ENCODE measurements at places on chromosomes 5 and 9.
A peak's percentile ranks its signal among the peaks of the same experiment; 100 is the strongest.

DNA sequence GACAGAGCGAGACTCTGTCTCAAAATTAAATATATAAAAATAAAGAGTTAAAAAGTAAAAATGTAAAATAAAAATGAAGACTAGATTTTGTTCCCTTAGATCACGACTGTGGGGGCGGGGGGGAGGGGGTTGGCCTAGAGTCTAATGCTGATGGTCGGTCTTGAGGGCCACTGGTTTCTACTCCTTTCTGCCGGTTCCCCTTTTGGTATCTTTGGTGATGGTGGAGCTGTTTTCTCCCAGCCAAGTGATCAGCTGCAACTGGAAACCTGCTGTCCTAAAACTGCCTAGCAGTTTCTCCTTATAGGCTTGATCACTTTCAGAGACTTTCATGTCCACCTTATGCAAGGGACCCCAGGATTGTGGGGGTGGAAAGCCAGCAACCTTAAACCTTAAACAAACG is 1.1 kb downstream of the SRD5A1 start:
- DNase-seq = no peak

GRCh38 chr9:6673326-6674025 is 27.9 kb upstream of the GLDC start:
- DNase-seq = no peak

GRCh38 chr9:72863456-72864094 is 89.3 kb downstream of the ALDH1A1 start:
- DNase-seq = no peak

DNA sequence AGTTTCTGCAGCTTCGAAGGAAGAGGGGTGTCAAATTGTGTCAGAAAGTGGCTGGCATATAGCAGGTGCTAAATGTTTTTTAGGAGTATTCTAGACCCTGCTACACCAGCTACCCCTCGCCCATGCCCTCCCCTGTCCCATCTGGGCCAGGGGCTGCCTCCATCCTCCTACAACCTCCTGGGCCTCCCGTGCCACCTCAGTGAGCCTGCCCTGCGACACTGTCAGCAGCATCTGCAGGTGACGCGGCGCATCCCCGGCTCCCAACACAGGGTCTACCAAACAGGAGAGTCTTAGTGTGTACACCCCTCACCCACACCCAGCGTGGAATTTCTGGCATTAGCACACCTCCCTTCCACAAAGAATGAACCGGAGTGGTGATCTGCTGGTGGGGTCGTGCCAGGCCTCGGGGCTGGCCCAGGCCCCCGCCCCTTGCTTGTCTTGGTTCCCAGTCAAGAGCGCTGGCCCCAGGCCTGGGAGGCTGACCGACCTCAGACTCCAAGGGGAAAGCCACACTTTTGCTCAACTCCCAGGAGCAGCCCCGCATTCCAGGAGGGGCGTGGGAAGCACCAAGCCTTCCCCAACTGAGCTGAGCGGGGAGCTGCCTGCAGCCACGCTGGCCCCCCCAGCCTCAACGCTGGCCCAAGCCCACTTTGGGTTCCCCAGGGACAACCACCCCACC is 55.2 kb downstream of the NEURL1B start:
- no peak for DNase-seq

DNA sequence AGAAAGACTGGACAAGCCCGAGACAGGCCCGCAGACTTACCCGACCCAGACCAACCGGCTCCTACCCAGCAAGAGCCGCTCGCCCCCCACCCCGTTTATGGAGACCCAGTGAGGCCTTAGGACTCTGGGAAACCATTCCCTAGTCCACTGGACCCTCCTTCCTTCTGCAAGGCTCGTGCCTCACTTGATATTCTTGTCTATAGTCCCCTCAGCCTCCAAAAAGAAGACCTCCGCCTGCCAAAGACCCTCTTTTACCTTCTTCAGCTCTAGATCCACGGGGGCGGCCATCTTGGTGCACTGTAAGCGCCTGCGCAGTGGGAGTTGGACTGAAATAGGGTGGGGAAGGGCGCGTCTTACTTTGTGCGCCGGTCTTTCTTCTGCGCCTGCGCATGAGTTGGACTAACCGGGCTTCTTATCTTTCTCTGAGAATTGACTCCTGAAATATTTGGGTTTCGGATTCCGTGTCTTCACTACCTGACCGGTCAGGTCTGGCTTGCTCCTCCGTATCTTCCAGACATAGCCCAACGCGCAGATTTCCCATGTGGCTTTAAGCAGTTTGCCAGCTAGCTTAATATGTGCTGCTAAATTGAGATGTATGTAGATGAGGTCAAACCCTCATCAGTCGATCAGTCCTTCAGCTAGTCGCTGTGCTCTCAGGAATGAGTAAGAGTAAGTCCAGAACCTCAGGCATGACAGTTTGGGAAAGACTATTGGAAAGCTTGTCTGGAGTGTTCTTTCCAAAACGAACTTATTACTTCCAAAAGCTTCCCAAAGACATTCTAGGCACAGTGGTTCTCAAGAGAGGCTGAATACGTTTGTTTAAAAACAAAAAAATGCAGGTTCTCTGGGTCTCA is at the start of gene PFDN1:
Gene PFDN1 (minus strand): TSS at position 316 of the 854 bp plus-strand sequence. CDS start 28 bp downstream, at position 288.
- peak; percentile 96 for DNase-seq

DNA sequence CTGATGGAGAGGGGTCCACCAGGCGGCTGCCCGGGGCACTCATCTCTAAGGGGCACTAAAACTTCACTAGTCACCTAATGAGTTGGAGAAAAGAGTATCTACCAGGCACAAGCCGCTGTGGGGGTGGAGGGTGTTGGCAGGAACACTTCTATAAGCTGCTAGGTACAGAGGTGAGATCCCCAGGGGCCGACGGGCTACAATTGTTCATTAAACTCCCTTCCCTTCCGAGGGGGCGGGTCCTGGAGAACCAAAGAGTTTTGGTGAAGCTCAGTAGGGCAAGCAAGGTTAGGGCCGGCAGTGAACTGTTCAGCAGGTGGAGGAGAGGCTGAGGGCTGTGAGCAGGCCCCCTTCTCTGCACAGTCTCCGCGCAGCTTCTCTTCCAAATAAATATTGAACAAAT is 78.7 kb upstream of the ARAP3 start:
- no peak for DNase-seq

- peak; percentile 67 for DNase-seq
These were observed 984 bp downstream of the STXBP1 start for GRCh38 chr9:127612939-127613582.

- no peak for DNase-seq
These were observed 7.0 kb downstream of the NOTCH1 start for GRCh38 chr9:136538599-136539426.

GRCh38 chr9:16571127-16571802 is 299.2 kb downstream of the BNC2 start:
- no peak for DNase-seq

GRCh38 chr9:135288054-135288453 is 191.5 kb upstream of the PPP1R26 start:
- DNase-seq = no peak

DNA sequence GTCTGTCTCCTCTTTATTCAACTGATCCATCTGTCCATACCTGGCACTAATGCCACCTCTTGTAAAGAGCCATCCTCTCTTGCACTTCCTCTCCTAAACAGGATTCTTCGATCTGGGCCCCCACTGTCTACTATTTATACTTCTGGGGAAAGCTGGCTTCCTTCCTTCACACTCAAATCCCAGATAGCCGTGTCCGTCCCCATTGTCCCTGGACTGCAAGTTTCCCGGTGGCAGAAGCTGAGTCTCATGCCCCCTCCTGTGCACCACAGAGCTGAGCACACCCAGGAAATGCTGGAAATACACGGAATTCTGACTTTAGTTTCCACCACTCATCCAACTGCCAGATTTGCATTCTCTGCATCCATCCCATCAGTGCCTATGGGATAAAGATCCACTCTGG is 84.0 kb downstream of the MARCHF11 start:
- DNase-seq = no peak

DNA sequence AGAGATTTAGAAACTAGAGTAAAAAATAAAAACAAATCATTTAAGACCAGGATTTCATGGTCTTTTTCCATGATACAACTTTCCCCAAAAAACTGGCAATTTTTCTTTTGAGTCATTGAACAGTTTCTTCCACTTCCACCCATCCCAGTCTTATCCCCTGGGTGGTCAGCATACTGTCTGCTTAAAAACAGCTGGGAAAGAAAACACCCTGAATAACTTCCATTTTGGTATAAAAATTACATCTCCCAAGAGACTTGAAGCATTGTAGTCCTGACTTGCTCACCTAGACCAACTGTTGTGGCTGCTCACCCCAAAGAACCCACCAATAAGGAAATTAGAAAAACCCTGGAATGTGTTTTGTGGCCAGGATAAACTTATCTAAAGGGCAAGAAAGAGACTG is 731.3 kb downstream of the NR2F1-AS1 start:
- DNase-seq = no peak

DNA sequence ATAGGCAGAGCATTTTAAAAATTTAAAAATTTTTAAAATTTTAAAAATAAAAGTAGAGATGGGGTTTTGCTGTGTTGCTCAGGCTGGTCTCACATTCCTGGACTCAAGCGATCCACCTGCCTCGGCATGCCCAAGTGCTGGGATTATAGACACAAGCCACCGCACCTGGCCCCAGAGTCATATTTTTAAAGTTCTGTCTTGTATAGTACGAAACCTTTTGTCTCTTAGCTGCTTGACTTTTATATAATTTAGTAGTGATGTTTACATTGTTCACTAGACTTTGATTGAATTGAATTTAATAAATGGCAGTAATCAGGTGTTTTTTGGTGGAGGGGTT is 31.0 kb downstream of the LRRTM2 start:
- no peak for DNase-seq

DNA sequence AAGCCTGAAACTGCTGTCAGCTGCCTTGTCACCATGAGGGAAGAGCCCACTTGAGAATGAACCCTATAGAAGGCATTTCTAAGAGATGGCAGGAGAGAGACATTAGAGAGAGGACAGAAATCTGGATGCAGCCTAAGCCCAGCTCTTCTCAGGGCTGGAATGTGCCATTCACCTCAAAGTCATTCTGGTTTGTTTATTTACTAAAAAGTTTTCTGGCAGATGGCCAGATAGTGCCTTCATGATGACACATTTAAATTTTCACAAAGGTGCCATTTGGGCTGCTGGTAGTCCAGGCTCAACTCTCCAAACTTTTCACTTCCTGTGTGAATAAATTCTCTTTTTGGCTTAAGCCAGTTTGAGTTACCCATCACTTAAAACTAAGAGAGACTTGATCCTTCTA is 144.6 kb upstream of the ZNF366 start:
- DNase-seq = no peak

DNA sequence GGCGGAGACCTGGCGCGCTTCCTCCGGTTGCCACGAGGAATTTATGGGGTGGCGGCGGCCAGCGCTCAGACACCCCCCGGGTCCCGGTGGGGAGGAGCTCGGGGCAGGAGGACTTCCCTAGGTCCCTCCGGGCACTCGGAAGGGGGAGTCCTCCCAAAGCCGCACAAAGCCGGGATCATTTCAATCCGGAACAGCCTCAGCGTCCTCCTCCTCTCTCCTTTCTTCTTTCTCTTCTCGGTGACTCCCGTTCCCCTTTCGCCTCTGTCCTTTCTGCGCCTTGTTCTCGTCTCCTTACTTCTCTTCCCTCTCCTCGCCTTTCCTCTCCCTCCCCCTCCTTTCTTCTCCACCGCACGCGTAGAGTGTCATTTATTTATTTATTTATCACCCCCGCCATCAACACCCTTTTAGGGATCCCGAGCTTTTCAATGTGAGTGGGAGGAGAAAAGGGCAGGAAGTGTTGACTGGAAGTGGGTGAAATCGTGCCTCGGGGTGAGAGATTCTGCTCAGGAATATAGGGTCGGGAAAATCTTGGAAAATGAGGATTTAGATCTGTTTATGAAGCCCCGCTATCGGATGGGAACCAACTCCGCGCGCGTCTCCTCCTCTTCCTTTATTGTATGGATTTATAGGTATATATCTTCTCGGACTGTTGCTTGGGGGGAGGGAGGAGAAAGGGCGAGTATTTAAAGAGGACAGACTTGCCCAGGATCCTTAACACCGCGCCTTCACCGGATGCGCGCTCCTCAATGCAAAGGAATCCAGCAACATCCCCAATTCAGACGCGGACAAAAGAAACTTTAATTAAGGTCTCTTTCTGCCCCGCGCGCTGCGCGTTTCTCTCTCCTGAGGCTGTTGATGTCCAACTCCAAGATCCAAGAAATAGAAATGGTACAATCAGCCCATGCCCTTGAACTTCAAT is 2.0 kb upstream of the ZNF462 start:
- DNase-seq = peak; percentile 18

DNA sequence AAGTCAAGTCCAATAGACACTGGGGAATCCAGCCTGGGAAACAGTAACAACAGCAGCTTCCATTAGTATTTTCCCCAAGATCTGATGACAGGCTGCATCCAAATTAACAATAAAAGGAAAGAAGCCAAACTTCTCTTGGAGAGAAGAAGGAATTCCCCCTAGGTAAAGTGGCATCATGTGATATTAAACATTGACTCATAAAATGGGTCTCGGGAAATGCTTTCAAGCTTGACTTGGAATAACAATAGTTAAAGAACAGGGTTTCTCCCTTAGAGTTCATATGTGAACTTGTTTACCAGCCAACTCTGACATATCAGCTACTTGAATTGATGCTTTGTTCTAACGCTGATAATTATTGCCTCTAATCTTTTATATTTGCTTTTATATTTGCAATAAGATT is 45.4 kb downstream of the ENTREP1 start:
- no peak for DNase-seq

GRCh38 chr5:514673-515072 is 9.6 kb downstream of the SLC9A3 start:
- no peak for DNase-seq

GRCh38 chr5:142432961-142433360 is 108.1 kb upstream of the SPRY4 start:
- no peak for DNase-seq

DNA sequence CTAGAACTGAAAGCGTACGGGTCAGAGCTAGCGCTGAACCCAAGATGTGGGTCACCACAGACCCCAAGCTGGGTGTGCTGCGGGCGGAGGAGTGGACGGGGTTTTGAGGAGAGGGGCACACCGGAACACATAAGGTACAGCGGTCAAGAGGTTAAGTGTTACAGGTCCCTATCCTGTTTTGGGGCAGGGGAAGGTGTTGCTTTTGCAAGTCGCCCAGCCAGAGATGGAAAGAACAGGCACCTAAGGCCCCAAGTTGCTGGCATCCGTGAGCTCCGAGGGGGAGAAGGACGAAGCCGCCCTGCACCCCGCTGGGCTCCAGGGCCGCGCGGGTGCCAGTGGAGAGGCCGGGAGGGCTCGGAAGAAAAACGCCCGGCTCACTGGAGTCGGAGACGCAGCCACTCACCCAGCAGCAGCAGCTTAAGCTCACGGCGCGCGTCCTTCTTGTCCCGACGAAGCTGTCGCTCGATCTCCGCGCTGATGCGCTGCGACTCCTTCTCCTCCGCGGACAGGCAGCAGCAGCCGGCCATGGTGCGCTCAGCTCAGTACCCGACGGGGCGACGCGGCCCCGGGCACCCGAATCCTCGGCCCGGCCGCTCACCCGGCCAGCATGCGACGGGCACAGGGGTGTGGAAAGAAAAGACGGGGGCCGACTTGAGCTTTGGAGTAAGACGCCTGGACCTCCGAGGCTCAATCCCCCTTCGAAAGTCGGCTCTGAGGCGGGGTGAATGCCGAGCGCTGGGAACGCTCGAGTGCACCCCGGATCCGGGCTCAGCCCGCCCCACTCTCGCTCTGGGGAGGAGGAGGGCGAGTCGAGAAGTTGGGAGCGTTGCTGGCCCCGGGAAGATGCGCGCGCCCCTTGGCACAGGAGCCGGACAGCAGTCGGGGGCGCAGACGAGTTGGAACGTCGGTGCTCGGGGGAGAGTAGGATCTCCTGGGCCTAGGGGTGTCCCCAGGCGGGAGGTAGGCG is 572 bp downstream of the GNA14 start:
- peak; percentile 13 for DNase-seq

GRCh38 chr9:2934883-2935282 is 91.0 kb upstream of the PUM3 start:
- no peak for DNase-seq

- no peak for DNase-seq
These were observed 356.5 kb upstream of the TUSC1 start for GRCh38 chr9:26034786-26035185.
